NCI-H2029 treated with DMSO at 0.1 percent for 48 hours (cell line): ENCODE measurements at places on chromosomes 12 and 14.

DNA sequence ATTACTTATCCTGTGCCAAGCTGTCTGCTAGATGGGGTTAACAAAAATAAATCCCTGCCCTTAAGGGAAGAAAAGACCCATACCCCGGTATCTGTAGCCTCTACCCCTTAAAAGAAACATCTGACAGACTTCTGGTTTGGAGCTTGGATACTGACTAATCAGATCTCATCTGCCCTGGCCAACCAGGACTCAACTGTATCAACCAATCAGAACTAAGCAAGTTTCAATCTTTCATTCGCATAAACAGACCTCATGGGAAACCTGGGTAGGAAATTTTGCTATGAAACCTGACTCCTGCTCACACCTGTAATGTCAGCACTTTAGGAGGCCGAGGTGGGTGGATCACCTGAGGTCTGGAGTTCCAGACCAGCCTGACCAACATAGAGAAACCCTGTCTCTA is 26.4 kb upstream of the PRMT8 start:
- no peak for DNase-seq

DNA sequence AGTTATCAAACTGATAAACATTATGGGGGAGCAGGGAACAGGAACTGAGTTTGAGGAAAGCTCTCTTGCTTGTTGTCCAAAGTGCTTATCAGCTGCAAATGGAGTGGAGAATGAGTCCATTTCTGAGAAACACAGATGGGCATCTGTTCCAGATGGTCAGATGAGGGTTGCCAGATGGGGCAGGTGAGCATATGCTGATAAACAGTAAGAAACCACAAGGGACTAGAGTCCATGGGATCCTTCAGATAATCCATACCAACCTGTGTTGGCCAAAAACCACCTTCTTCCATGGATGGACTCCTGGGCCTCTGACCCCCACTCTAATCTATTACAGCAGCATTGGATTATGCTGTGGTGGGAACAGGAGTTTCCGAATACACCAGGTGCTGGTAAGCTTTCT is 38.3 kb downstream of the GNS start:
- DNase-seq: no peak

- DNase-seq: no peak
Measured at GRCh38 chr12:24711056-24712008, 237.6 kb downstream of the BCAT1 start.

GRCh38 chr12:48123169-48123568 is 4.0 kb downstream of the PFKM start:
- no peak for DNase-seq

DNA sequence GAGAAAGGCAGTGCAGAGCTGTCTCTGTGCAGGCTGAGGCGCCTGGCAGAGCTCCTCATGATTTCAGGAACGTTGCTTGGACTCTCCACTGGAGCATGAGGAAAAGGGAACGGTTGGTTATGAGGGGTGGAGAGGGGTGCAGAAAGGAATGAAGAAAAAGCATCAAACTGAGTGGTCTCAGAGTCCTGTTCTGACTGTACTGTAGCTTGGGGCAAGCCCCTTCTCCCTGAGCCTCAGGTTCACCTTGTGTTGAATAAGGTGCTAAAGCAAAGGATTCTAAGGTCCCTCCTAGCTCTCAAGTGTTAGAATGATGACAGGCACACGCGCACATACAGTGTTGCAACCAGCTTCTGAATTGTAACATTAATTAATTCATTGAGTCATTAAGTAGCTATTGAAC is 125.2 kb upstream of the PARP11 start:
- no peak for DNase-seq

DNA sequence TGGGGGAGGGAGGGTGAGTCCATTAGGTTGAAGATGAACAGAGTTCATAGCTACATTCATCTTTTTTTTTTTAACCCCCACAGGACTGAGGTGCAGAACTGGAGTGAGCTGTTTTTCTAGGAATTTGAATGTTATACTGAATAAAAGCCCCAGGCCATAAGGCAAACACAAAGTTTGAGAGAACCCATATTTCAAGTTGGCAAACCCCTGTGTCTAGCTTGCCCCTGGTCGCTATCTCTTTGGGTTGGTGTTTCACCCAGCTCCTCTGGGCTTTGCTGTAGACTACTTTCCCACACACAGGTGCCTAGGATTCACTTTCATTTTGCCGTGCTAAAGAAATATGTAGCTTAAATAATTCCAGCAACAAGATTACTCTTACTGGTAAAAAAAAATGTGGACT is 5.2 kb upstream of the LMO3 start:
- peak; percentile 32 for DNase-seq

DNA sequence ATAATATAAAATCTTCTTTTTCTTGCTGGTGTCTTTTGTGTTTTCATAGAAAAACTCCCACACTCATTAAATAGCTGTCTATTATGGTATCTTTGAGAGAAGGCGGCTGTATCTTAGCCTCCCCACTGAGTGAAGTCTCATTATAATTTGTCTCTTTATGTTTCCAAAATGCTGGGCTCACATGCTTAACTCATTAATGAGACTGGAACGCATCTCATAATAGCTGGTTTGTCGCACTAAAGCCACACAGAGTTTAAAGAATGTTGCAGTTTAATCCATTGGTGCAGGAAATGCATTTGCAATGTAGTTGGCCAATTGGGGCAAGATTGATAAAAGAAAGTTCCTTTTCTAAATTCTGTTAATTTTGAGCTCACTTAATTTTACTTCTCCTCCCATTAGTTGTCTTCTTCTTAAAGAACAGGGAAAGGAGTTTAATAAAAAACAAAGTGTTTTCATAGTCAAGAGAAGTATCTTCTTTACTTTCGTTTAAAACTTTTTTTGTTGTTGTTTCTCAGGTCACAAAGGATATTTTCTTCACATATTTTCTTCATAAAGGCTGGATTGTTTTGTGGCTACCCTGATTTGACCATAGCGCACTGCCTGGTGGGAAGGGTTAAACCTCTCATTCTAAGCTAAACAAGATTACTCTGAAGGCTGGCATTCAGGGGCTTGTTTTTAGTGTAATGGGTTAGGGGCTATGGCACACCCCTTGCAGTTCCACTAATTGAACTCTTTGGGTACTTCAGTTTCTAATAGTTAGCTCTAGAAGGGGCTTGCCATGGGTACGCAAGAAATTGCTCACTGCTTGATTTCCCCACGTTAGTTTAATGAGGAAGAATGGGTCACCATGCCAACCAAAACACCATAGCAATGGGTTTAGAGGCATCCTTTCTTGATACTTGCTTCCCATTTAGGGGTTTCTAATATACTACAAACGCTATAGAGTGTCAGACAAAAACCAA is 197.0 kb downstream of the TMTC2 start:
- DNase-seq: no peak

- peak; percentile 68 for DNase-seq
Measured at GRCh38 chr14:76918256-76918781, 92.1 kb downstream of the LRRC74A start.

GRCh38 chr14:100281286-100282082 is 24.8 kb downstream of the SLC25A29 start:
- no peak for DNase-seq

DNA sequence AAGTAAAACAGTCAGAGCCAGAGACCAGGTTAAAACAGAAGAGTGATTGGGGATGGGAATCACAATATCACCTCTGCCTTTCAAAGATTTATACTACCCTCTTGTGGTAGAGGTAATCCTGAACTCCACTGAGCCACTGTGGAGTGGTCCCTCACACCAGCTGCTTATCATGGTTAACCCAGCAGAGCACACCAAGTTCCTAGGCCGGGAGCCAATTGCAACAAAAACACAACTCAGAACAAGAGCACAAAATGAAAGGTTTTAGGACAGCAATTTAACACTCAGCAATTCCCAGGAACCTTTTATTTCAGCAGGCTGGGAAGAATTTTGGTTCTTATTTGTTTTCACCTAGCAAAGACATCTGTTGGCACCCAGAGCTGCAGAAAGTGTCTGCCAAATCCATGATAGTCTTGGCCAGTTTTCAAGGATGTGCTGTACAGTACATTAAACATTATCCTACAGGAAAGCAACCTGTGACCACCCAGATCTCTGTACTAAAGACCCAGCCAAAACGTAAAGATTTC is 220.5 kb upstream of the ATXN7L3B start:
- no peak for DNase-seq

DNA sequence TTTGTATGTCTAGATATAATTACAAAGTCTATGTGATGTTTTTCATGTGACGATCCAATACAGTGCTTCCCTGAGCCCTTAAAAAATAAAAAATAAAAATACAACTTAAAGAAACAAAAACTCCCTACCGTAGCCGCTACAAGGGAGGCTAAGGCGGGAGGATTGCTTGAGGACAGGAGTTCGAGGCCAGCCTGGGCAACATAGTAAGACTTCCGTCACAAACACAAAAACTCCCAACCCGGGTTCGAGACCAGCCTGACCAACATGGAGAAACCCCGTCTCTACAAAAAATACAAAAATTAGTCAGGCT is 669 bp upstream of the CDKN3 start:
- DNase-seq: no peak

DNA sequence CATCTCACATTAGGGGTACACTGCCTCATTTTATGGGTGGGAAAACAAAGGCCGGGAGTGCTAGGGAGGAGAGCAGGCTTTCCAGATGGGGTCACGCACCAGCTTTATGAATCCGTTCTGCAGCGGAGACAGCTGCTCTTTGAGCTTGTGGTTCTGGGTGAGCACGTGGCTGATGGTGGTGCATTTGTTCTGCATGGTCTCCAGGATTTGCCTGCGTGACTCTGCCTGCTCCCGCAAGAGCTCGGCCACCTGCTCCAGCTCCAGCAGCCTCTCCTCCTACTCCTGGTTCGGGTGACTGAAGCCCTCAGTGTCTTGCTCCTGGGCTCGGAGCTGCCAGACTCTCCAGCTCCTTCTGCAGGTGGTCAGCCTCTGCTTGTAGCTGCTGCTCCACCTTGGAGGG is 23.6 kb upstream of the BLTP3B start:
- DNase-seq: no peak
